ENCODE measurements at places on chromosomes 5 and 9.

GRCh38 chr9:18343784-18344183 lies 130.2 kb upstream of the ADAMTSL1 start:
- DNase-seq = no peak

GRCh38 chr9:119844431-119844830 lies 475.2 kb upstream of the BRINP1 start:
- no peak for DNase-seq

DNA sequence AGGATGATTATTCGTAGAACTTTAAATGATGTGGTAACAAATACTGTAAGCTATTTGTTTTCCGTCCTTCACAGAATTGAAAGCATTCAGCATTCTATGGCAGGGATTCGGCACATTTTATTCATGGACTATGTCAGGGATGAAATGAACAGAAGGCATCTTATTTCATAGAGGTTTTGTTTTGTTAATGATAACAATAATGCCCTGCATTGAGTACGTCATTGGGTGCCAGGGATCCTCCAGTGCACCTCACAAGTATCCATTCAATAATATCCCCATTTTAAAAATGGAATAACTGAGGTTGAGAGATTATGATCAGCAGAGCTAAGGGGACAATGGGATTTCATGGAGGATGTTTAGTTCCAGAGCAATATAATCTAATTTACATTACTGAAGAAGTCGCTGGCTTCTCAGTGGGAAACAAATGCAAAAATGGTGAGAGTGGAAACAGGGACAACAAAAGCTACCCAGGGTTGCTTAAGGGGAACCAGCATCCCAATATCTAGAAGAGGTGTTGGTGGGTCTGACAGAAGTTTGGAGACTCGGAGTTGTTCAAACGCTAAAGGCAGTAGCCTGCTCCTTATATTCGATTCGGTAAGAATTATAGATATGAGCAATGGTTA lies 985.7 kb upstream of the WWC1 start:
- no peak for DNase-seq

- DNase-seq = no peak
These were observed 34.4 kb upstream of the CDH12 start for GRCh38 chr5:22887566-22887965.

DNA sequence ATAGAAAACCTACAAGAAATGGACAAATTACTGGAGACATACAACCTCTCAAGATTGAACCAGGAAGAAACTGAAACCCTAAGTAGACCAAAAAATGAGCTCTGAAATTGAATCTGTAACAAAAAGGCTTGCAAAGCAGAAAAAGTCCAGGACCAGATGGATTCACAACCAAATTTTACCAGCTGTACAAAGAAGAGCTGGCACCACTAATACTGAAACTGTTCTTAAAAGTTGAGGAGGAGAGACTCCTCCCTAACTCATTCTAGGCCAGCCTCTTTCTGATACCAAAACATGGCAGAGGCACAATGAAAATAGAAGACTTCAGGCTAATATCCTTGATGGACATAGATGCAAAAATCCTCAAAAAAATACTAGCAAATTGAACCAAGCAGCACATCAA lies 542.3 kb downstream of the CYLC2 start:
- no peak for DNase-seq

GRCh38 chr5:125633523-125633922 lies 789.7 kb upstream of the GRAMD2B start:
- DNase-seq = no peak

- DNase-seq = no peak
These were observed 17.7 kb upstream of the DAB2IP start for GRCh38 chr9:121633736-121634135.

DNA sequence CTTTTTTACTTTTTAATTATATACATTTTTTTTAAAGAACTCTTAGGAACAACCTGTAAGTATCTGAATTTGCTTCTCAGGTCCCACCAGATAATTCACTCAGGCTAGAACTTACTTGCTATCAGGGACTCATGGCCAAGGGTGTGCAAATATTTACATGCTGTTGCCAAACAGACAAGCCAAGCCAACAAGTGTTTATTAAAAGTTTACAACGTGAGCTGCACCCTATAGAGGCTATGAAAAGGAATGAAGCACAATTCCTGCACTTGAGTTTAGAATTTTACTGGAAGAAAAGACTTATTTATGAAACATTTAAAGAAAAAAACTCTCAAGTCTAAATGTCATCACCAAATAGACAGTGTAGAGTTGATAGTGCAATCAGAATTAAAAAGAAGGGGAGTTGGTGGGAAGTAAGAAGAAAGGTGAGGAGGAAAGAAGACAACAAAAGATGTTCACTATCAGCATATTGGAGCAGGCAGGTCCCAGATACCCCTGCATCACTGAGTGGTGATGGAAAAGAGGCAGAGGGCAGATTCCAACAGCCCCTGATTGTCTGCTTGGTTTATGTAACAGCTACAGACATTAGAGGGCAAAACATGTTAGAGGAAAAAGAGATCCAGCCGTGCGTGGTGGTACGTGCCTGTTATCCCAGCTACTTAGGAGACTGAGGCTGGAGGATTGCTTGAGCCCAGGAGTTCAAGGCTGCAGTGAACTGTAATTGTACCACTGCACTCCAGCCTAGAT lies 32.8 kb downstream of the SH3RF2 start:
- DNase-seq = no peak

- no peak for DNase-seq
These were observed 40.8 kb downstream of the LIFR start for GRCh38 chr5:38515646-38516045.

DNA sequence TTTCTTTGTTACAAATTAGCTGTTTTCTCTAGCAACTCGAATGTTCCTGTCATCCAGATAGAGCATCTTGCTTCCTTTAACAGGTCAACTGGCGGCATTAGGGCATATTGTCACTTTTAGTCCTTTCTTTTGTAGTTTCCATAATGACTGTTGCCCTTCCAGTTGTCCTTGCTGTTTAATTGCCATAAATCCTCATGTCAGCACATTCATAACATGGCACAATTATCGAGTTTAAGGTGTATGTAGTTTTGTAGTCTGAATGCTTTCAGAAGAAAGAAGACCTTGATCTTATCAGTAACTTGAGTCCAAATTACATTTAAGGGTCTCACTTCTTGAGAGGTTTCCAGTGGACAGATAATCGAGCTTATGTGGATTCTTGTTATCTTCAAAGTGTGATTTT lies 161.7 kb upstream of the CDH12 start:
- no peak for DNase-seq

- no peak for DNase-seq
These were observed 56.5 kb downstream of the PDE4D start for GRCh38 chr5:59837071-59837470.

- no peak for DNase-seq
These were observed 312.5 kb downstream of the PSAT1 start for GRCh38 chr9:78609450-78609849.

GRCh38 chr5:36438765-36439561 lies 137.3 kb upstream of the RANBP3L start:
- no peak for DNase-seq

- no peak for DNase-seq
These were observed 837 bp downstream of the PCDHB2 start for GRCh38 chr5:141095263-141095641.

- DNase-seq = no peak
These were observed at the start of gene SLC6A7 for GRCh38 chr5:150189728-150190502. Gene SLC6A7, plus strand, starts transcription at chr5:150190062. Its CDS starts 266 bp downstream, at chr5:150190328.

DNA sequence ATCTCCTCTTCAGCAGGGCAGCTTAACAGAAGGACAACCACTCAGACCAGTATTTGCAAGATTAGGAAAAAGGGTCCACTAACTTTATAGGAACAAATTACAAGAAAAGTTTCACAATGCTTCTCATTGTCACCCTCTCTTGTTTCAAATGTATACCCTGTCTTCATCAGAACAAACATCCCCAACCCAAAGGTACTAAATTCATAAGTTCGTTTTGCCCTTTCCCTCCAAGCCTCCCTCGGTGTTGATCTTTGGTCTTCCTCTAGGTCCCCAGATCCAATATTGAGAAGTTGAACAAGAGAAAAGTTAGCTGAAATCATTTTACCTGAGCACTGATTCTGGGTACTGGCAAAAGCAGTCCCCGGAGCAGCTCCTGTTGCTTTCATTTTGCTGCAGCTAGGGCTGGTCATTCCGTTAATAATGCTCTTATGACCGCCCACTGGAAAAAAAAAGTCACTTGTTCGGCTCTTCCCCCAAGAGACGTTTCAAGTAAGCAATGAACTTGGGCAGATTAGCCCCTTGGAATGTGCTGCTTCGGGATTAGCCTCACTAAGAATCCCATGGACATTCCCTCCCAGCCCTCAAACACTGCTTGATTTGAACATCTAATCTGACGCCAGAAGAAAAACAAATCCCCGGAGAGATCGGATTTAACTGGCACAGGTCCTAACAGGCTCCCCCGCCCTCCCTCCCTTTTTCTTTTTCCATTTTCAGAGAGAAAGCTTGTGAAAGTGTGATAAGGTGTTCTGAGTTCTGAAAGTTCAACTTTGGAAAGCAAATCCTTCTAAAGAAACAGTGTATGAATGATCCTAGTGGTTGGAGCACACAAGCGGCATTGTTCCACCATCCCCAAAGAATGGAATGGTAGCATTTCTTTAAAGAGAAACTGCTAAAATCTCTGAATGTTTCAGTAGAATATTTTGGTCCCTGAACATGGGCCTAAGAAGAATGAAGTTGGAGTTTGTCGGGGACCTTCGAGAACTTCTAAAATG lies 252.5 kb downstream of the TRPM3 start:
- DNase-seq = no peak

DNA sequence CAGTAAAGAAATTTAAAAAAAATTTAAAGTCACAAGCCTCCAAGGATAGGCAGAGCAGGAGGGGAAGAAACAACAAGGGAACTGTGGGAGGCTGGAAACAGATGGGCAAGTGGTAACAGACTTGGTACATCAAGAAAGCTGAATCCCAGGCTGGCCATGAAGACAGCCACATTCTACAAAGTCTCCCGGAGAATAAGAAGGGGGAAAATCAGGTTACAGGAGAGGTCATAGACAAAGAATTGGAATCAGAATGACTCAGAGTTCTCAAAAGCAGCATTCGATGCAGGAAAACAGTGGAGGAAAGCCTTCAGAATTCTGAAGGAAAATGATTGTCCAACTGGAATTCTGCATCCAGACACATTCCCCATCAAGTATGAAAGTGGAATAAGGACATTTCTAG lies 129.7 kb downstream of the ADAMTS2 start:
- no peak for DNase-seq

- no peak for DNase-seq
These were observed 30.6 kb downstream of the CPLX2 start for GRCh38 chr5:175902026-175902425.

DNA sequence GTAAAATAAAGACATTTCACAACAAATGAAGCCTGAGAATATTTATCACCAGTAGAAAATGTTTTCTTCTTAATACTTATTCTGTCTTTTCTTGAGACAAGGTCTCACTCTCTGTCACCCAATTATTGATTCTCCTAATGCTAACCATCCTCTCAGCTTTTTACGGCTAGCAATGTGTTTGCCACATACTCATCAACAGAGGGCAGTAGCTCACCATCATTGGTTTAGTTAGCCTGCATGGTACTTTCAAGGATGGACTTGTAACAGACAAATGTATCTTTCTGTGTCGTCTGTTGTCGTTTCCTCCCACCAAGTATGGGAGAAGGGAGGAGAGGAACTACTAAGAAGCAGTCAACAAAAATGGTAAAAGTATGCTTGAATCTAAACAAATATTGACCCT lies 5.9 kb upstream of the ACO1 start:
- DNase-seq = peak; percentile 85

- DNase-seq = no peak
These were observed 127.5 kb upstream of the DAPK1 start for GRCh38 chr9:87370049-87370685.

- no peak for DNase-seq
These were observed 2.3 kb downstream of the SHROOM1 start for GRCh38 chr5:132827943-132828673.

GRCh38 chr9:91732187-91733005 lies 217.6 kb downstream of the ROR2 start:
- no peak for DNase-seq

- DNase-seq = no peak
These were observed 4.7 kb upstream of the CCL28 start for GRCh38 chr5:43416803-43417394.

- no peak for DNase-seq
These were observed 284.5 kb downstream of the ZNF608 start for GRCh38 chr5:124461941-124462340.

DNA sequence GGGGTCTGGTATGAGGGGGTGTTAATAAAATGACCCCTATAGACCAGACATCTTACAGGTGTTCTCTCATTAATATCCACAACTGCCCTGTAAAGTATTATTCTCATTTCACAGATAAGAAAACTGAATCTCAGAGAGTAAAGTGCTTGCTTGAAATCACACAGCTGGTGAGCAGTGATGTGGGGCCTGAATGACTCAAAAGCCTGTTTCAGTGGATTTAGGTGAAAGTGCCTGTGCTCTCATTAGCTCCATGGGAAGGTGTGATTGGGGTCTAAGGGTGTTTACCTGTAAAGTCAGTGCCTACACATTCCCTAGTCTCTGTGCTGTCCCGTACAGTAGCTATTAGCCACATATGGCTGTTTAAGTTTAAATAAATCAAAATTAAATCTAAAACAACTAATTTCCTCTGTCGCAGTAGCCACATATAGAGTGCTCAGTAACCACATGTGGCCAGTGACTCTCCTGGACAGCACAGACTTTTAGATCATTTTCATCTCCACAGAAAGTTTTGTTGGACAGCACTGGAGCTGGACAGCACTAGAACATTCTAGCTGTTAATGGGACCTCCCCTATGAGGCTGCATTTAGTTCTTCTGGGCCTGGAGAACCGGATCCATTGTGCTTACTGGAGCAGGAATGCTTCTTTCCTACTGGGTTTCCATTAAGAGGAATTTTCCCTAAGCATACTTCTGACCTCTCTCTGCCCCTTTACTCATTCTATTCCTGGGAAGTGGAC lies 52.5 kb upstream of the SEMA6A start:
- DNase-seq = no peak

- DNase-seq = no peak
These were observed 95.8 kb downstream of the LMNB1 start for GRCh38 chr5:126872561-126873354.

DNA sequence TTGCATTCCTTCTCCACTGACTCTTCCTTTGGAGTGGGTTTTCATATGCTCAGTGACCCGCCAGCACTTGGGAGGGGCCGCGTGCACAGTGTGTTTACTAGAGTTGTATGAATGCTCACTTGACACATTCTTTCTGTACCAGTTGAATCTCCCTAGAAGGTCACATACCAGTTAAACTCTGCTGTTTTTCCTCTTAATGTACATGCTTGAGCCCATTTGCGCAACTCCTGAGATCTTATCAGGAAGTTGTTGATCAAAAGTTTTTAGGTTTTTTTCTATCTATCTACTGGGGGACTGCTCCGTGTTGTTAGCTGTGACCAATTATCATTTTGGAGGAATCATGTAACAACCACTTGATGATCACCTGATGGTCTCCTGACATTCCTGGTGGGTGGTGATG lies 392.7 kb downstream of the CDH9 start:
- DNase-seq = no peak

DNA sequence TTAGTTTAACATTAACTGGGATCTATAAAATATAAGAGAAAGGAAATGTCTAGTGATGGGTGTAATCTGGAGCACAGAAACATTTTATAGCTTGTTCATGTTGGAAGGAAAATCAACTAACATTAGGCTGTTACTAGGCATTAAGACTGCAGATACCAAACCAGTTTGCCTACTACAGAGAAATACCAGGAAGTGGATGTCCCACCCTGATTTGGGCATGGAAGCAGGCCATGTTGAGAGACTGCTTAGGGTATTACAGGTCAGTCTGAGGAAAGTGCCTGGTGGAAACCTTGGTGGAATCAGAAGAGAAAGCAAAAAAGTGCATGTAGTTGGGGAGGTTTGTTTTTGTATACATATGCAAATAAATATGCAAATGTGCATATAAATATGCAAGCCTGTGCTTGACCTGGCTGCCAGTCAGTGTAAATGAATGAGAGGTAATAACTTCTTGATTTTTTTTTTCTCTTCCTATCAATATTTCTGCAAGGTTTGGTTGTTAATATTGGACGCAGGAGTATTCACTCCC lies 9.6 kb upstream of the CCDC112 start:
- no peak for DNase-seq
